ENCODE measurements at places on chromosomes 2 and 18.

DNA sequence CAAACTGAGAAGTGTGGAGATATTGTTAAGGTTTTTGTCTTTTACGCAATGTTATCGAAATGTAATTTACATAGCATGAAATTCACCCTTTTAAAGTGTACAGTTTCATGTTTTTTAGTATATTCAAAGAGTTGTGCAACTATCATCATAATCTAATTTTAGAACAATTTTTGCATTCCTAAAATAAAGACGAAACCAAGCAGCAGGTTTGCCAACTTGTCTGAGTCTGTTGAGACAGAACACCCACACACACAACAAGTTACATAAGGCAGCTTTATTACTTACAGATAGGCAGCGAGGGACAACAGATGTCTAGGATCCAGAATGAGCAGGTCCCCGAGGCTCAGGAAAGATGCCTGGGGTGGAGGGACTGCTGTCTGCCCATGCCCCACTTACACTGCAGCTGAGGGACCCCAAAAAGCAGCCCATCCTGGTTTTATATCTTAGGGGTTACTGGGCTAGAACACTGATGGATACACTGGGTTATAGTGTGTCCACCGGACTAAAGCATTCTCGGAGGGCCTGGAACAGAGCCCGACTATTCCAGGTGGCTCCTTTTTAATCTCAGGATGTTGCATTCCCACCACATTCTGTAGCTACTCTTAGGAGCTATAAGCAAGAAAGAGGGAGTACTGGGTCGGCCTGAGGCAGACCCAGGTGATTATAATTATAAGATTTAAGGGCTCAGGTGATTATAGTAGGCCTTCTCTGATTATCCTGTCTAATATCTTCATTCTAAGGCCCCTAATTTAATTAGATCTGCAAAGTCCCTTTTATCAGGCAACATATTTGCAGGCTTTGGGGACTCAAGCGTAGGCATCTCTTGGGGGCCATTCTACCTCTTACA is 150.2 kb upstream of the DOK6 start:
- DNase-seq = no peak

- DNase-seq = no peak
Observed at GRCh38 chr2:176117162-176117822, 714 bp downstream of the HOXD10 start.

GRCh38 chr2:102412199-102412598 is 10.8 kb upstream of the IL18RAP start:
- no peak for DNase-seq

- no peak for DNase-seq
Observed at GRCh38 chr18:8828798-8829197, 123.4 kb downstream of the MTCL1 start.

DNA sequence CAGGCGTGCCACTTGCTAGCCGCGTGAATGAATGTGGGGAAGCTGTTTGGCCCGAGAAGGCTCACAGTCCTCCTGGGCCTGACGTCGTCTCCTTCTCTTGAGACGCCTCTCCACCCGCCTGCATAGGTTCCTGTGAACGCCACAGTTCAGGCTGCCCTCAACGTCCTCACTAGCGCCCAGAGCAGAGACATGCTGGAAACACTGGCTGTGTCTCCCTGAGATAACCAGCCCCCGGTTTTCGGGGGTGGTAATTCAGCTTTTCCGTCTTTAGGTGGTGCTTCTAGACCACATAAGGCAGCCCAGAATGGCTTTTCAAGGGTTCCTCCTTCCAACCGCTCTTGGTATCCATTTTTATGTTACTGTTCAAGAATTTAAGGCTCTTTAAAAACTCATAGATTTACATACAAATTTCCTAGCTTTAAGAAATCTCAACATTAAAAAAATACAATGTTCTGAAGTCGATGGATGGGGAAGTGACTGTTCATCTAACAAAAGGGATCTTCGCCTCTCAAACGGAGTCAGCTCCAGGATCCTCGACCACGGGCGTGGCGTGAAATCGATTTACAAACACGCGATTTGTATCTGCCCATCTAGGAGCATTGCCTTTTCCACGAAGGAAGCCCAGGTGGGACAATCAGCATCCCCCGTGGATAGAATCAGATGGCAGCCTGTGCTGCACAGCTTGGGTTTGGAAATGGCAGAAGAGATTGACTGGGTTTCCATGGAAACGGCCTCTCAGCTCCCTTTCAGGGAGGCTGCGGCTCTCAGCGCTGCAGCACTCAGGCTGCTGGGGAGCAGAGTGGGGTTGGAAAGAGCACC is 110.6 kb upstream of the PXDN start:
- DNase-seq = no peak

DNA sequence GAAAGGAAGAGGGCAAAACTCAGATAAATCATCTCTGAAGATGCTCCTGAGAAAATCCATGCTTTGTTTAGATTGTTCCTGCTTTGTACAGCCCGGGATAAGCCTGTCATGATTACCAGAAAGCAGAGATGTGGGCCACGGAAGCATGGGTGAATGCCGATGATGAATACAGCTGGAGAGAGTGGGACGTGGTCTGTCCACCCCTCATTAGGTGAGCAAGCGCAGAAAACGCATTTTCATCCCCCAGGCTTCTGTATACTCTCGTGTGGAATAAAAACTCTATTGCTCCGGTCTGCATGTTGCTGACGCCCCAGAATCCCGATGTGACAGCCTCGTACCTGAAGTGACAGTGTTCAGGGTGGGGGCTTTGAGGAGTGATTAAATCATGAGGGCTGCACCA is 52.0 kb upstream of the SALL3 start:
- DNase-seq = no peak

- no peak for DNase-seq
Observed at GRCh38 chr2:7724336-7724735, 807.1 kb downstream of the RNF144A start.

GRCh38 chr2:239098288-239098970 is 250.5 kb downstream of the TWIST2 start:
- no peak for DNase-seq

- no peak for DNase-seq
Observed at GRCh38 chr18:5369513-5369912, 74.0 kb upstream of the ZBTB14 start.

- DNase-seq = no peak
Observed at GRCh38 chr2:222176890-222177289, 121.9 kb downstream of the PAX3 start.

DNA sequence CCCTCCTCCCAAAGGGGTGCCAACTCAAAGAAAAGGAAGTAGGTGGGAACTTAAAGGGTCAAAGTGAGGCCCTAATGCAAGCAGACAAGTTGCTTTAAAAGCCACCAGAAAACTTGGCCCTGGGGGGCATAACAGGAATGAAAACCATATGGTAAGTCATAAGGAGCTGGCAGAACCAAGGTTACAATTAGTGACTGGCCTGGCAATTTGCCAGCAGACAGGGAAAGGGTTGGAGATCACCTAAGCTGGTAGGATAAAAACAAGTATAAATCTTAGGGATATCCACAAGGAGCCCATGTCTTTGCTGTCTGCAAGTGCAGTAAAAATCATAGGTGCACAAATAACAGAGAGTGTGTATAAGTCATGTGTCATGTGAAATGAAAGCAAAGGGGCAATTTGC is 256.7 kb upstream of the LRRTM4 start:
- no peak for DNase-seq
